Non-pigmented ciliary epithelial cell (primary cell): ENCODE measurements at places on chromosomes 1 and 21.

- DNase-seq: no peak
Observed at GRCh38 chr1:161111117-161111516, 6.7 kb downstream of the PFDN2 start.

DNA sequence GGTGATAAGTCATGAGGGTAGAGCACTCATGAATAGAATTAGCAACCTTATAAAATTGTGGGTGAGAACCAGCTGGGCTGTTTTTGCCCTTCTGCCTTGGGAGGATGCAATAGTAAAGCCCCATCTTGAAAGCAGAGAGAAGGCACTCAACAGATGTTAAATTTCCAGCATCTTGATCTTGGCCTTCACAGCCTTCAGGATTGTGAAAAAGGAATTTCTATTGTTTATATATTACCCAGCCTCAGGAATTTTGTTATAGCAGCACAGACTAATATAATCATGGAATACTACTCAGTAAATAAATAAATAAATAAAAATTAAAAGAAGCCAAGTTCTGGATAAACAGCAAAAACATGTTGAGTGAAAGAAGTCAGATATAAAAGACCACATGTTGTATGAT lies 175.2 kb downstream of the KCNT2 start:
- no peak for DNase-seq

GRCh38 chr1:179095924-179096323 lies 14.1 kb downstream of the TOR3A start:
- no peak for DNase-seq

GRCh38 chr1:23779826-23780371 lies 1.7 kb downstream of the PITHD1 start:
- peak; percentile 27 for DNase-seq

GRCh38 chr1:234478481-234479309 lies at the start of gene TARBP1:
Gene TARBP1 (minus strand): TSS chr1:234479179. CDS start chr1:234479103, 76 bp downstream.
- DNase-seq: no peak

- DNase-seq: no peak
Observed at GRCh38 chr21:37005548-37006485, 685 bp upstream of the RIPPLY3 start.

- no peak for DNase-seq
Observed at GRCh38 chr1:202228484-202229122, 35.0 kb downstream of the LGR6 start.

DNA sequence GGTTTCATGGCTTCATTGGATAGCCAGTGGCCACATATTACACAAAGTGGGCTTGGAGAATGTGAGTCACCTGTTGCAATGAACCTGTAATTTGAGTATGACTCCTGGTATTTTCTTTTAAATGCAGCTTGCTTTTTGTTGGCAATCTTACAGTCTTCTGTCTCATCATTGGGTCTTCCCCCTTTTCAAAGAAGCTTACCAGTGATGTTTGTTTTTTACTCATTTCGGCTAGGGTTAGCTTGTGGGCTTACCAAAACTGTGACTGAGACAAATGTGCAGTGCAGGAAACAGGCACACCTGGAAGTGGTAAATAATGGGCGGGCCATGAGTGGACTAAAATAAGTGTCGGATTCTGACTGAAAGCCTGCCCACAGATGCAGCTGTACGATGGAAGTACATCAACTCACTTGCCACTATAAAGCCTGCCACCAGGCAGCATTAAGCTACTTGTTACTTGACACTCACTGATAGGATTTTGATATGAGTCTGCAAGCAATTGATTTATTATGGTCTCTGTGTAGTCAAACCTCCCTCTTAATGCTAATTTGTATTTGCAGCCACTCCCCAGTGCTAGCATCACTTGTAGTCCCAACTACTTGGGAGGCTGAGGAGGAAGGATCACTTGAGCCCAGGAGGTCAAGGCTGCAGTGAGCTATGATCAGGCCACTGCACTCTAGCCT lies 4.2 kb downstream of the HHAT start:
- DNase-seq: no peak

DNA sequence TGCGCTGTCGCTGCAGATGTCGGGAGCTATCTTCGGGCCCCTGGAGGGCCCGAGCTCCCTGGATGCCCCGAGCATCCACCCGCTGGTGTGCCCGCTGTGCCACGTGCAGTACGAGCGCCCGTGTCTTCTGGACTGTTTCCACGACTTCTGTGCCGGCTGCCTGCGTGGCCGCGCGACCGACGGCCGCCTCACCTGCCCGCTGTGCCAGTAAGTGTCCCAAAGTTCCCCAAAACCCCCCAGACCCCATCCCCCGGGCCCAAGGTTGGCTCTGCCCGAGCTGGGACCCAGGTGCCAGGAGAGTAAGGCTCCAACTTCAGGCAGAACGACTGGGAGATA lies 569 bp downstream of the RNF207 start:
- no peak for DNase-seq

GRCh38 chr1:203475012-203475981 lies at the start of gene PRELP:
Gene PRELP (plus strand): TSS chr1:203475806. CDS start chr1:203483185, 7,379 bp downstream.
- no peak for DNase-seq

GRCh38 chr1:215001419-215002021 lies 81.0 kb upstream of the KCNK2 start:
- no peak for DNase-seq

- DNase-seq: no peak
Observed at GRCh38 chr21:45456584-45457160, 51.7 kb downstream of the COL18A1 start.

GRCh38 chr1:12141163-12141850 lies 25.5 kb upstream of the TNFRSF1B start:
- no peak for DNase-seq

GRCh38 chr1:205813755-205814058 lies 709 bp upstream of the SLC41A1 start:
- no peak for DNase-seq

DNA sequence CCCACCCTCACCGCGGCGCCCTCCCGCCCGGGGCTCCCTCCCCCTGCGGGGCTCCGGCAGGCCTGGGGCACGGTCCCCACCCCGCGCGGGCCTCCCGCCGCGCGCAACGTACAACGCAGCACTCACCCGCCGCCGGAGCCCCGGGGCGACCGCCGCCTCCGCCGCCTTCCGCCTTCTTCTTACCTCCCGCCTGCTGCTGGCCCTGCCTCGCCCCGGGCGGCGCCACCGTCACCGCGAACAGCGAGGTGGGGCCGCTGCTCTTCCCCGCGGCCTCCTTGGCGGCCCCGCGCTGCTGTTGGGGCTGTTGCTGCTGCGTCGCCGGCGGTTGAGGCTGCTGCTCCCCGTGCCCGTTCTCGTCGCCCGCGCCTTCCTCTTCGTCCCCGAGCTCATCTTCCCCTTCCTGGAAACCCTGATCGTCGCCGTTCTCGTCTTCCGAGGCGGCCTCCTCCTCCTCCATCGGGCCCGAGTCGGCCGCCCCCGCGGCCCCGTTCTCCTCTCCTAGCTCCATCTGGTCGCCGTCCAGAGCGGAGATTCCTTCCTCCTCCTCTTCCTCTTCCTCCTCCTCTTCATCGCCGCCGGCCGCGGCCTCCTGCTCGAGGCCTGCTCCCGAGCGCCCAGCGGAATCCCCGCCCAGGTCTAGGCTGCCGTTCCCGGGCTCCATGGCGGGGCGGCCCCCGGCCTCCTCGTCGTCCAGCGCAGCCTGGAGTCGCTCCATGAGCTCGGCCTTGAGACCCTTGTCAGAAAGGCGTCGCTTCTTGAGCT lies 671 bp downstream of the HNRNPU start:
- no peak for DNase-seq

DNA sequence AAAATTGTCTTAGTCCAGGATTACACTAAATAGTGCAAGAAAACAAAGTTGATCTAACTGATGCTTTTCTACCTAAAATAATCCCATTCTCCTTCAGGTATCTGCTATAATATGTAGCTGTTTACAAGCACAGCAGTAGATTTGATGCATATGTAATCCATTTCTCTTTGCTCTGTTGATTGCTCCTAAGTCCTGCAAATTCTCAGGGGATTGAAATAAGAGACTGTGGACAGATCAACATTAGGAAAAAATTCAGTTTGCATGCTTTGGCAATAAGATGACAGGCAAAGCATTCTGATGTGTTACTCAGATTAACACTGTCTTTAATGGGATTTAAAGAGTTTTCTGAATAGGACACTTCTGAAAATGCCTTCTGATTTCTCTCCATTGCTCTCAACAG lies 34.7 kb downstream of the RNF11 start:
- no peak for DNase-seq

- DNase-seq: no peak
Observed at GRCh38 chr21:40769231-40769630, 77.7 kb downstream of the DSCAM start.

- no peak for DNase-seq
Observed at GRCh38 chr21:27112186-27112585, 145.3 kb upstream of the ADAMTS5 start.

DNA sequence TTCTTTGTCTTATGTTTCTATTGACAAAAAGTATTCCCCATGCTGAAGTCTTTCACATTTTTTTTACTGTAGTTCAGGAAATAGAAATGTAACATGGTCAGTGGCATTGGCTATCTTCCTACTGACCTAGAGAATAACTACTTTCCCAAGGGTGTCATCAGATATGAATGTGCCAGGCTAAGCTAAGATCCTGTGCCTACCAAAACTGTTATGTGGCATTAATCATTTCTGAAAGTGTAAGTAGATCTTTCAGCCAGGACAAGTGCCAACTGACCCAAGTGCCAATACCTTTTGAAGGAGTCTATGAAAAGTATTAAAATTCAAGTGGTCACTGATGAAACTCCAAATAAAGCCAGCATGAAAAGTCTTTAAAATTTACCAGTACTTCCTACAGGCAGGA lies 165.3 kb downstream of the TNFSF18 start:
- DNase-seq: no peak

DNA sequence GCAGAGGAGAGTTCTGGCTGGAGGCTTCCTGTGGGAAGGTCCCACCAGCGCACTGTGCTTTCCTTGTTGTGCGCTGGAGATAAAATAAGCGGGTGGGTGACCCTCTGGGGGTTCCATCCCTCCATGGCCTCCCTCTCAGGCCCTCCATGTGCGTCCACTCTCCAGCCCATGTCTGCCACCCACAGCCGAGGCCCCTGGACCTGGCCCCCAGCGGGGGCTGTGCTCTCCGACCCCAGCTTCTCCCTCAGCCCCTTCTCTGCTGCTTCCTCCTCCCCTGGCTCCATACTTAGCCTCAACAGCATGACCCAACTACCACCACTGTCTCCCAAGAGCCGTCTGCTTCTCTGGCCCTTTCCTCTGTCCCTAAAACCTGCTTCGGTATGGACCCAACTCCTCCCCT lies 61.4 kb downstream of the GNG4 start:
- no peak for DNase-seq

GRCh38 chr1:29532751-29533150 lies 296.4 kb downstream of the PTPRU start:
- no peak for DNase-seq

DNA sequence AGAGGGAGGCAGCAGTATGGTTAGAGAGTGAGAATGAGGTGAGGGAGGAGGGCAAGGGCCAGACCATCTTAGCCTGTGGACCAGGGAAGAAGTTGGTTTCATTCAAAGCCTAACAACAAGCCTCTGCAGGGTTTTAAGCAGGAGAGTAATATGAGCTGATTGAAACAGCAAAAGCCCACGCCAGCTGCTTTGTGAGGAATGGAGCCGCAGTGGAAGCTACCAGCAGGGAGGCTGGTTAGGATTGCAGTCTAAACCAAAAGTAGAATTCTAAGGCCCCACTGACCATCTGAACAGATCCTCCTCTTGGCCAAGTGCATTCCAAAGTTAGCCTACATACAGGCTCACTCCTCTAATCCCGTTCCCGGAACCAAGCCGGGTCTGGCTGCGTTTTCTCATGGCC lies 44.8 kb downstream of the OLFML3 start:
- peak; percentile 19 for DNase-seq

DNA sequence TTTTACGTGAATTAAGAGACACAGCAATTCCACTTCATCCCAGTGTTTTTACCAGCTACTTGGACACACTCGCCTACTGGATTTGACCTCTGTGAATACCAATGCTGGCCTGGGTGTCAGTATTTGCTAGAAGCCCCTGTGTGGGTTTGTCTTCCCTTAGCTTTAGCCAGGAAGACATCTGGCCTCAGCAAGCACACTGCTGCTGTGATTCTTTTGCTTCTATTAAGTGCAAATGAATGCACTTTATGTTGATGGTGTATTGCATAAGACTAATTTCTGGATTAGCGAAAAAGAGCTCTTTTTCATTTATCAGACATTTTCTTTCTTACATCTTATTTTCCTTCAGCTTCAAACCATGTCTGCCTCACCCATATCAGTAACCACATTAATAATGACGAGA lies 140.0 kb downstream of the CHRM3 start:
- no peak for DNase-seq

- DNase-seq: no peak
Observed at GRCh38 chr1:191125950-191126349, 648.3 kb upstream of the BRINP3 start.

DNA sequence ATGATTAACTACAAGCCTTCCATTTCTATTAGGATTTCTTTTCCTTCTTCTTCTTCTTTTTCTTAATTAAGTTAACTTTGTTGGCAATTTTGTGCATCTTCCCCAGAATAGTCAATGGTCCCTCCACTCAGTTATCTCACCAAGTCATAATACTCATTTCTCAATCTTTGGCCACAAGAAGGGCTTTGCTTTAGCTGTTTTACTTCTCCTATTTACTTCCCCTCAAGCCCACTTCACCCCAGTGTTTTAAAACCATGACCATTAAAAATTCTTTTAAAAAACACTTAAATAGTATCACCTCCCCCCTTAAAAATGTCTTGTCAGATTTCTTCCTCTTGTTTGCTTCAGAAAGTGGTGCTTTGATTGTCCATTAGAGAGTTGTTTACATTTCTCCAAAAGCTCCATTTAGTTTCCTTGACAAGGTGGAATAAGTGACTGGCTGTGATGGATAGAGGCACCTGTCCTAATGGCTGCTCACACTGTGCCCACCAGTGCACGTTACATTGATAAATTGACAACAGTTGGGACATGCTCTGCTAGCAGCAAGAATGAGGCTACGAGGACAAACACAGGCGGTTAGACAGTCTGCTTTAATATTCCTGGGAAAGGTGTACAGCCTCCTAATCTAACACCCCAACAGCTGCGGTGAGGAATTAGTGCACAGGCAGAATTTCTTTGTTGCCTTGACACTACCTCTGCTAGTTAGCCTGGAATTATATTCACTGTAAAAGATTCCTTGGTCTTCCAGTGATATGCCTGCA lies 354.7 kb downstream of the LMO4 start:
- no peak for DNase-seq

GRCh38 chr1:44747878-44748277 lies 8.2 kb downstream of the KIF2C start:
- no peak for DNase-seq

DNA sequence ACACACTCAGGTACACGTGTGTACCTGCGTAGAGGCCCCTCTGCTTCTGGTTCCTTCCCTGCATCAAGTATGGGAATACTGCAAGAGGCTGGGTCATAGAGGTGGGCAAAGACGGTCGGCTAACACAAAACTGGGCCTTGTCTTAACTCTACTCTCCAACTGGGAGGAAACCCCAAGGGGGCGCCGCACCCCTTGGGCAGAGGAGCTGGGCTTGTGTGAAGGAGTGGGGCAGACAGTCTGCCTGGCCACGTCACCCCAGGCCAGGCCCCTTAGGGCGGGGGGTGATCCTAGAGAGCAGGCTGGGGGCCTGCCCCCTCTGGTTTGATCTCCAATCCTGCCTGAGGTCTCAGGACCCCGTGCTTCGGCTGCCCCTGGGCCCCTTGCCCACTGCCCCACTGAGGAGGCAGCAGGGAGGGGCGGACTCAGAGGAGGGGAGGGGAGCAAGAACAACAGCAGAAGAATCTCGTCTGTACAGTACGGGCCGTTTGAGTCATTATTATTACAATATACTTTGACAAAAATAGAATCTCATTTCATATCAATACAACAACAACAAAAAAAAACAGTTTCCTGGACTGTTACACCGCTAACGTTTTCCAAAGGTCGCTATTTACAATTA lies 34.7 kb downstream of the MEF2D start:
- no peak for DNase-seq

GRCh38 chr1:49527606-49528305 lies 496.0 kb downstream of the AGBL4 start:
- DNase-seq: no peak
